ENCODE measurements at places on chromosomes 1 and 21.
A peak's percentile ranks its signal among the peaks of the same experiment; 100 is the strongest.

GRCh38 chr1:110706621-110707020 lies 31.9 kb upstream of the KCNA3 start:
- no peak for DNase-seq

- DNase-seq = peak; percentile 80
Observed at GRCh38 chr1:162310337-162310736, 66.3 kb downstream of the SPATA46 start.

DNA sequence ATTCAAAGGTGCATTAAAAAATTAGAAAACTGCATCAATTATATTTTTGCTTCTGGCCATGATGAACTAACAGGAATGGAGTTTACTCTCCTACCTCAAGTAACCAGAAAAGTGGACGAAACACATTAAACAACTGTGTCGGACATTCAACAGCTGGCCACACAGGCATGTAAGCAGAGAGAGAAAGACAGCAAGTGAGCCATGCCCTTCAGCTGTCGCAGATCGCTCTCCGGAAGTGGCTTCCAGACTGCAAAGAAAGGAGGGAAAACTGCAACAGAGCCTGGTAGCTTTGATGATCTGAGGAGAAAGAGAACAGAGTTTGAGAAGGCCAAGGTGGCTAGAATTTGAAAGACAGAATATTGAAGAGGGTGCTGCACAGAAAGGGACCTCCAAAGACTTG lies 557.2 kb downstream of the MATN1 start:
- no peak for DNase-seq

DNA sequence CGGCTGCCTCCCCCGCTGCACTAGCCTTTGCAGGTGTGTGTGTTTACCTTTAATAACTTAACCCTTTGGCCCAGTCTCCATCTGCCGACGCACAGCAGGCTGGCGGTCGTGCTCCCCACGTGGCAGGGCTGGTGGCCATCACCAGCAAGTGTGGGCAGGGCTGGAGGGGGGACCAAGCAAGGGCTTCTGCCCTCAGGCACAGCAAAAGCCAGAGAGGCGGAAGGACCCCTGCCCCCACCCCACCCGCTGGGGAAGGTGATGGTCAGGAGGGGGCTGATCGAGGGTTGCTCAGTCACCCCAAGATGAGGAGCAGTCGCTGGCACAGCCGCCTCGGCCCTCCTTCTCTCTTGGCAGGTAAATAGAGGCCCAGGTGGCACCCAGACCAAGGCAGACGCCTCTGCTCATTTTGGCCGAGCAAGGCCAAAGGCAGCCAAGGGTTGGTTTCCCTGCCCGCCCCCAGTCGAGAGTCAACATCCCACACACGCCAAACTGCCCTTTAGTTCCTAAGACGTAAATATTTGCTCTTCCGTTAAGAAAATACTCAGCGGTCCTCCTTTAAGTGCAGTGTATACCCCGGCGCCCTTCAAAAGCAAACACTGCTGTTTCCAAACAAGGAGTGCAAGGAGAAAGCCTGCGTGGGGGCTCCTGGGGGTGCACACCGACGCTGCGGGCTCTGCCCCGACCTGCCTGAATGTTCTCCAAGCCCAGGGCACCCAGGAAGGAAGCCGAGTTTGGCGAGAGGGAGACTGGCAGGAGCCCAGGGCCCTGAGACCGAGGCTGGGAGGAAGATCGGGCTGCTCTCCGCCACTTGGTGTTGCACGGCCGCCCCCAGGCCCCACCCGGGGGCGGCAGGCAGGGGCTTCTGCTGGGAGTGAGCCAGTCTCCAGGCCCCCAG lies 82.7 kb downstream of the SIK1 start:
- DNase-seq = no peak

GRCh38 chr1:41514381-41514780 lies 29.9 kb upstream of the EDN2 start:
- no peak for DNase-seq

DNA sequence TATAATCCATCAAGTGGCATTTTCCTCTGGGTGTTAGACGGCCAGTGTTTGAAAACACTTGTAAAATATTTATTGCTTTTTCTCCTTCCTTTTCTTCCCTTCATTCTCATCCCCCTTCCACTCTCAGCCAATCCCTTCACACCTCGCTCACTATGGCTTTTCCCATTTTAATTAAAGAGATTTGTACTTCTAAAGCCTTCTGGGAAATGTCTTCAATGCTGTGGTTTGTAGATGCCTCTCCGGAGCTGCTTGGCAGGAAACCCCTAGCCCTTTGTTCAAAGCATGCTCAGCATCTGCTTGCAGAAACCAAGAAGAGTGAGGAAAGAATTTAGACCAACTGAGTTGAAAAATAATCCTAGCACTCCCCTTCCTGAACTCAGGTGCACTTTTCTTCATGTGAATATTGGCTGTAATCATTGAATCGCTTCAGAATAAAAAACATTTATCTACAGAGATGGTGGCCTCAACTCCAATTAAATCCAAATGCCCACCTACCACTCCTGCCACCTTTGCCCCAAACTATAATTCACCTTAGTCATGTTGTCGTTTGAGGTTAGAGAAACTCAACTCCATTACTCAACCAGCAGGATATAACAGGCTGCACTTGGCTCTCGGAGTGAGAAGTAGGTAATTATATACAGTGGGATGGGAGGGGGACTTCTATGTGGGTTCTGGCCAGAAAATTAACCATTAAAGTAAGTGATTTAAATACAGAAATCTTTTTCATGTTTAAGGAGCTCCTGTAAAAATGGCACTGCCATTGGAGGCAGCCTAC lies 659.4 kb upstream of the CAMK1G start:
- no peak for DNase-seq

GRCh38 chr1:89322402-89322801 lies 41.5 kb upstream of the GBP6 start:
- no peak for DNase-seq

- no peak for DNase-seq
Observed at GRCh38 chr1:212520299-212520698, 87.6 kb downstream of the NENF start.
